Skin of body (tissue), 3 donors: ENCODE measurements at places on chromosomes 11 and 22. TPM values are rescaled to one million over a fixed set of nuclear protein-coding genes. Genes with fewer than 3 reads are reported as not detected.

Gene GSTT2B
- total RNA-seq: 0.89 TPM

GRCh38 chr11:20059587-20060021, 100.7 kb downstream of the DBX1 start:
- no peak for DNase-seq

Gene ASPHD2
- 0.89 TPM for total RNA-seq

DNA sequence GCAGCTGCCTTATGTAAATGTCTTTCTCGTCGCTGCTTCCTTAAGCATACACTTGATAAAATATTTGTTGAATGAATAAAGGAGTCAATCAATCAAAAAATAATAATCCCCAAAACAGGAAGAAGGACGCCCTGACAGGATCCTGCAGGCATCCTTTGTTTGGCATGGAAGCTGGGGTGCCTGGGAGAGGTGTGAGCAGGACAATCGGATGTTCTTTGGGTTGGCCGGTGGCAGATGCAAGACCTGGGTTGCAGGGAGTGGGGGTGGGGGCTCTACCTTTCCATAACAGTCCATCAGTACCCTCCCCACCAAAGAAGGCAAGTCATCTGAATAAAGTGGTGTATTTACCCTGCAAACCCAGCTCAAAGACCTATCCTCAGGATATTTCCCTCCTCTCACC, 1.4 kb upstream of the SHANK2 start:
- no peak for DNase-seq

- peak; percentile 29 for DNase-seq
Observed at GRCh38 chr11:10394229-10395101, 60.6 kb upstream of the AMPD3 start.

- DNase-seq: no peak
Observed at GRCh38 chr11:59206635-59207034, 6.1 kb downstream of the MPEG1 start.

DNA sequence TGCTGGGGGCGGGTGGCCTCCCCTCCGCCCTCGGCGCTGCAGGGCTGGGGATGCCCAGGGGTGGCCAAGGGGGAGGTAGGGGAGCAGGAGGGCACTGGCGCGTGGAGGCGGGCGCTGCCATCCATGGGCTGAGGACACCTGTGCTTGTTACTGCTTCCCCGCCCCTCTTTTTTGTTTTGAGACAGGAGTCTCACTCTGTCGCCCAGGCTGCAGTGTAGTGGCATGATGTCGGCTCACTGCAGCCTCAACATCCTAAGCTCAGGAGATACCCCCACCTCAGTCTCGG, 683 bp upstream of the FADS3 start:
- DNase-seq: no peak

Gene PLCB3
- total RNA-seq: 17.4 TPM
